Hepatocyte (in vitro differentiated cells): ENCODE measurements at places on chromosomes 13 and 19. TPM values are rescaled to one million over a fixed set of nuclear protein-coding genes. Genes with fewer than 3 reads are reported as not detected.

DNA sequence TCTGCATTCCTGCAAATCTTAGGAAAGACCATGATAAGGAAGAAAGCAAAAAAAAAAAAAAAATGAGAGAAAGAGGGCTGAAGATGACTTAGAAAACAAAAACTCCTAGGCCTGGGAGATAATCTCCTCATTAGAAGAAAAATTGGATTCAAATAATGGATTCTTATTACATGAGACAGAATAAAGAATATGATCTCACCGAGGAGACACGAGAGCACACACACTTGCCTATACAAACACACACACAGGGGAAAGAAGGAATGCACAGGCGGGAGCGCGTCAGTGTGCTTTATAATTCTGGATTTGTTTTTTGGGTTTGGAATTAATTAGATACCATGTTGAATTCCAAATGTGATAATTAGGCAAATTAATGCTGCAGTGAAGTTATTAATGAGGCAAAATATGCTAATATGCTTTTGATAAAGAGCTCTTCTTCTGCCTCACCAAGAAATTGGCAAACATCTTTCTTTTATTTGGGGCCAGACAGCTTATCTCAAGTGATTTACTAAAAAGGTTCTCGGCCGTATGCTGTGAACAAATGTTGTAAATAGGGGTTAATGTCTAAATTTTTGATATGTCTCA lies 36.1 kb upstream of the PCDH8 start:
- DNase-seq = no peak

- DNase-seq = no peak
Observed at GRCh38 chr13:110348309-110349105, 41.4 kb downstream of the COL4A2 start.

Gene PCDH17
- polyA plus RNA-seq = 3.2 and 3.5 TPM in 2 replicates

DNA sequence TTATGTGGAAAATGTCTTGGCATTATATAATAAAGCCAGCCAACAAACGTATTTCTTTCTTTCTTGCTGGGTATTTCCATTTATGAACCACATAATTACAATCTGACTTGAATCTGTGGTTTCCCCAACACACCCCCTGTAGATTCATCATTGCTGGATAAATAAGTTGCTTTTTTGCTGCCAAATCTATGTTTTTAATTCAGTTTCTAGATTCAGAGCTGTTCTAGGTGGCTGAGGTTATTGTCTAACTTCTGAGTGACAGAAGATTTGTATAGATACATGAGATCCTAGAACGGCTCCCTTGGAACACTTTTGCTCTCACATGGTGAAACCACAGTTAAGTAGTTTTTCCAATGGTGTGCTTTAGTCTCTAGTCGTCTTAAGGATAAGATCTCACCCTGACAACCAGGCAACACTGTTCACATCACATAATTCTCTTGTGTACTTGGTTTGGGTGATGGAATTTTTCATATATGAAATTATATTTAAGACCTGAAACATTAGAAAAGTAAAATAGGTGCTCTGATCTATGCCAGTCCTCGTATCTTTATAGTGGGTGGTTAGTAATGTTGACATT lies 239.1 kb downstream of the KLF12 start:
- DNase-seq = no peak

- no peak for DNase-seq
Observed at GRCh38 chr19:55633861-55634260, 6.9 kb upstream of the ZNF580 start.

- no peak for DNase-seq
Observed at GRCh38 chr19:5099701-5100221, 130.8 kb downstream of the KDM4B start.

GRCh38 chr19:49712397-49712859 lies 21.5 kb downstream of the CPT1C start:
- DNase-seq = no peak

DNA sequence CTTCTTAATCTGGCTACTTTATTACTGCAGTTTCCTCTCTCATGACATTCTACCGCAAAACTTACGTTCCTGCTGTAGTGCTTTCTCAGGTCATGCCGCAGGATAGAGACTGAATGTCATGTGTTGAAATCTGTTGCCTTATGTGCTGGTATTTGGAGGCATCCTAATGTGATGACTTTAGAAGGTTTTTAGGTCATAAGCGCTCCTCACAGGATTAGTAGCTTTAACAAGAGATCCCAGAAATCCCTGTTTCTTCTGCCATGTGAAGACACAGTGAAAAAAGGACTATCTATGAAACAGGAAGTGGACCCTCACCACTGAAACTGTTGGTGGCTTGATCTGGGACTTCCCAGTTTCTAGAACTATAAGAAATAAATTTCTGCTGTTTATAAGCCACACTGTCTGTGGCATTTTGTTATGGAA lies 209.3 kb downstream of the LACC1 start:
- DNase-seq = no peak

Gene URAD
- 35.7 and 38.1 TPM in 2 replicates for polyA plus RNA-seq

Gene C1QTNF9
- polyA plus RNA-seq = not detected in 2 replicates

Gene PCDH9
- 6.9 and 9.5 TPM in 2 replicates for polyA plus RNA-seq

DNA sequence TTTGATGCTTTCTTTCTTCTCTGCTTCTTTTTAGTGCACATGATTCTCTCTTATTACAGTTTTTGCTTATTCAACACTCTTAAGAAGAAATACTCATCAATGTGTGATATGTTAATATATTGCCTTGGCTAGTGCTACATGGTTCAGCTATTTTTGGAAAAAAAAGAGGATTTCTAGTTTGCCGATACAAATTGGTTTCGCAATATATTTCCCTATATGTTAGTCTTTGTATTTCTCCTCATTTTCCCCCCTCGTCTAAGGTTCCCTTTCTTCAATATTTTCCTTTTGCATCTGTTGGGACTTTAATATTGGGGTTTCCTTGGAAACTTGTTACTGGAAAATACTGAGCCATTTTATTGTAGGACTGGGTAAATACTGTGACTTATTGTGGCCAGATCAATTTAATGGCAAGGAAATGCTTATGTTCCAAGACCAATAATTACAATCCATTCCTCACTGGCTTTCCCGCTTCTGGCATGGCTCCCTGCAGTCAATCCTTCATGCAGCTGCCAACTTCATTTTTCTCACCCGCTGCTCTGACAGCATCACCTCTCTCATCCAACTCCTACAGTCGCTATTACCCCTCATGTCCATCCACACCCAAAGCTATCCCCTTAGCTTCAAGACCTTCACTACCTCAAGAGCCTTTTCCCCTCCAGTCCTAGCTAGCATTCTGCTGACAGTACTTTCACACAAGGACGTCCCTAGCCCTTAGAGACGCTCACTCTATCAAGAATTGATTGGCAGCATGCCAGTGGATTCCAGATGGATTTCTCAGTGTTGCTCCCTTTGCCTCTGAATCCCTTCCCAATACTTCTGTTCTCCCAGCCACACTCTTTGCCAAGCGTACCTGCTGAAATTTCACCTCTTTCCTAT lies 280.1 kb upstream of the TMTC4 start:
- DNase-seq = no peak

DNA sequence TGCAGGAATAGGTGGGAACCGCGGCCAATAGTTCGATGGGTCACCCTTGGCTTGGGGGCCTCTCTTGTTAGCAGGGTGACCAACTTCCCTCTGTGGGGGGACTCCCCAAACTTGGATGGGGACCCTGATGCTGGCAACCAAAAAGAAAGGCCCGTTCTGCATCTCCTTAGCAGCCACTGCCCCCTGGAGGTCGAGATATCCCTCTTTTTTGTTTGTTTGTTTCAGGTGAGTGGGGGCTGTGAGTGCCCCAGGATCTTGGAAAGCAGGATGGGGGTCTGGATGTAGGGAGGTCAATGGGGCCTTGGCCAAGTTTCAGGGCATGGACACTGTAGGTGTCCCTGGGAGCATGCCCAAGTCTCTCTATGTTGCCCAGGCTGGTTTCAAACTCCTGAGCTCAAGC lies 7.7 kb upstream of the CRTC1 start:
- no peak for DNase-seq

GRCh38 chr19:30416375-30416774 lies 44.2 kb downstream of the ZNF536 start:
- no peak for DNase-seq

DNA sequence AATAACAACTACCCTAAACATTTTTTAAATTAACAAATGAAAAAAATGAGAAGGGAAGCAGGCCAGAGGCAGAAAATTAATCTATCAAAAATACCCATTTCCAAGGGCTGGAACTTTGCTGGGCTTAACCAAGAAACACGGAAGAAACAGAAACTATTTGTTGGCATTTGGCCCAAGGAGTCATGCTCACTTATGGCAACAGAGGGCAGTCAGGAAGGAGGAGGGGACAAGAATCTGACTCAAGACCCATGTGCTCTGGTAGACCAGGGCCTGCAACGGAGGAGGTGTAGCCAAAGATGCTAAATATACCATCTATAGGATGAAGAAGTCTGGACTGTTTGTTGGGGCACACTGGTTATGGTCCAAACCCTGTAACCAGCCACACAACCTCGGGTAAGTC lies 496.7 kb downstream of the COG6 start:
- no peak for DNase-seq

Gene ZNF829
- polyA plus RNA-seq = 0.83 and 1.6 TPM in 2 replicates

Gene SPIB
- 0.63 and 1.7 TPM in 2 replicates for polyA plus RNA-seq

Gene TTYH1
- polyA plus RNA-seq = 11.0 and 19.3 TPM in 2 replicates

DNA sequence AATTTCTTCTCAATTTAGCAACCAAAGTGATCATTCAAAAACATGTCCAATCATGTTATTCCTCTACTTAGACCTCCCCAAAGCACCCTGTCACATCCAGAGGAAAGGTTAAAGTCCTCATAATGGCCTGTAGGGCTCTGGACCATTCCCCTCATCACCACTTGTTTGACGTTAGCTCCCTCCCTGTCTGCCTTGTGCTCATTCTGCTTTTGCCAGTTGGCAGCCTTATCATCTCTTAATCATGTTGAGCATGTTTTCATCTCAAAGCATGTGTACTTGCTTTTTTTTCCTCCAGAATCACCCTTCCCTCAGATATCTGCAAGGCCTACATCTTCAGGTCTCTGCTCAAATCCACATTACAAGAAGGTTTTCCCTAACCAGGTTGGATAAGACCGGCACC lies 25.9 kb downstream of the UBAC2 start:
- DNase-seq = no peak

- DNase-seq = no peak
Observed at GRCh38 chr13:61994174-61994573, 578.5 kb upstream of the PCDH20 start.

Gene SRRM5
- polyA plus RNA-seq = 0.24 and 0.79 TPM in 2 replicates

Gene BCAM
- polyA plus RNA-seq = 34.7 and 41.8 TPM in 2 replicates

Gene STOML3
- polyA plus RNA-seq = not detected in 2 replicates

Gene THSD1
- polyA plus RNA-seq = 0.34 and 1.4 TPM in 2 replicates

DNA sequence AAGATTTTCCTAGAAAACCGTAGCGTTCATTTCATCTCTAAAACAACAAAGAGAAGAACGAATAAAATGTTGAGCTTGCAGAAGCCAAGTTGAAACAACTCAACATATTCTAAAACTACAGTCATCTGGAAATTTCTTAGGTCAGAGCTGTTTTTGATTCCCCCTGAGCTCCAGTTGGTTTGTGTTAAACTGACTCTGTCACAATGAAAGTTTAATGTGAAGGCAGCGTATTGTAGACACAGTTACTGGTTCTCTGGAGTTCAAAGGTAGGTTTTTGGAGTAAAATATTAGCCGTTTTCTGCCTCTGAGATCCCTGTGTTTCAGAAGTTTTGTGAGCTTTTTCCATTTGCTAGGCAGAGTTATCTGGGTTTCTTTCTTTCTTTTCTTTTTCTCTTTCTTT lies 2.2 kb downstream of the ARHGEF7 start:
- no peak for DNase-seq

DNA sequence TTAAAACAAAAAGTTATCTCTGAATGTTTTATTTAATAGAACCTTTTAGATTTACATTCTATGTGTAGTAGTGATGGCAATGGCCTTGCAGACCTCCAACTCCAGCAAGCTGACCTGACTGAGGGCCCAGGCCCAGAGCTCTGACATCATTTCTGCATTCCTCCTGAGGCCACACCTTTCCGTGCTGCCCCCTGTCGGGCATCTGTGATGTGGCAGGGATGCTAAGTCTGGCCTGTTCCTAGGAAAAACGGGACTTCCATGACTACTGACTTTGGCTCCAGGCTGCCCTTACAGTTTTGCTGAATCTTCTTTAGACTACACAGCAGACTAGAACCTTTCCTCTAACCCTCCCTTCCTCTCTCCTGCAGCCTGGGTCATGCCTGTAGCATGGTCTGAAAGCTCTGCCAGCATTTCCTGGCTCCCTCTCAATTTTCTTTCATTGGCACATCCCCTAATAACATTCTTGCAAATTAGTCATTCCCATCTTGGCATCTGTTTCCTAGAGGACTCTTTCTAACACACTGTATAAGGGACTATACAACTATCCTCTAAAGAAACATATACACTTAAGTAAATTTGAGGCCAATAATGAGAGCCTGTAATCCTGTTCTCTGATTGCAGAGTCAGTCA lies 249.1 kb downstream of the GPC5 start:
- peak; percentile 13 for DNase-seq

- DNase-seq = no peak
Observed at GRCh38 chr13:42766016-42766415, 15.4 kb upstream of the FAM216B start.

DNA sequence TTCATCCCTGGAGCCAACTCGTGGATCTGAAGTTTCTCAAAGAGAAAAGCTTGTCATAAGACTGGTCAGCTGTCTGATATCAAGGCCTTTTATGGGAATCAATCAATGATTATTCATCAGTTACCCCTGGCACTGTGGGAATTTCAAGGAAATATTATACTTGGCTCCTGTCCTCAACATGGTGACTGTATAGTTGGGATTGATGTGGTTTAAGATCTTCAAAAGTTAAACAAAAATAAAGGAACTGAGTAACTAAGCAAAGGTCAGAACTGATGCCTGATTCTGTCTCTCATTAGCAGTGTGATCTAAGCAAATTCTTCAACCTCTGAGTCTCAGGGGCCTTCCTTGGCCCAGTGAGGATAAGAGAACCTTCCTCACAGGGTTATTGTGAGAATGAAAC lies 22.2 kb upstream of the SERPINE3 start:
- DNase-seq = no peak

Gene AMER2
- polyA plus RNA-seq = 0.02 and 0.18 TPM in 2 replicates

DNA sequence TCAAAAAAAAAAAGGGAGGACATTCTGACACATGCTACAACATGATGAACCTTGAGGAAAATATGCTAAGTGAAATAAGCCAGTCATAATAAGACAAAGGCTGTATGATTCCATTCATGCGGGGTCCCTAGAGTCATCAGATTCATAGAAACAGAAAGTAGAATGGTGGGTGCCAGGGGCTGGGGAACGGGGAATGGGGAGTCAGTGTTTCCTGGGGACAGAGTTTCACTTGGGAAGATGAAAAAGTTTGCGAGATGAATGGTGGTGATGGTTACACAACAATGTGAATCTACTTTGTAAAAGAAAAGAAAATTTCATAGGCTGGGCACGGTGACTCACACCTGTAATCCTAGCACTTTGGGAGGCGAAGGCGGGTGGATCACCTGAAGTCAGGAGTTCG lies 6.1 kb upstream of the CLEC4G start:
- no peak for DNase-seq

DNA sequence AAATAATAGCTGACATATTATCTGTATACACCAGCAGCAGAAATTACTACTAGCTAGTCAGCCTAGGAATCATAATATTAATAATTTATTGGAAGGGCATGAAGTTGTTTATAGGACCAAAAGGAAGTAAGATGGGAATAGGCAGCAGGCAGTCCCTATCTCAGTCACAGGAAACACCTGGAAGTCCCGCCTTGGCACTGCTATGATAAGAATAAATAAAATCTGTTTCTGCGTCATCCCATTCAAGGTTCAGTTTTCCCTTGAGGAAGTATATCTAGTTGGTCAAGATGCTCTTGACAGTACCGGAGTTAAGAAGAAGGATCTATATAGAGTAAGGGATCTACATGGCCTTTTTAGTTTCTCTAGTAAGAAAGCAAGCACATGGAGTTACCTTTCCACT lies 830.8 kb downstream of the DIAPH3 start:
- no peak for DNase-seq
